ENCODE measurements at places on chromosomes 7 and 10.
A peak's percentile ranks its signal among the peaks of the same experiment; 100 is the strongest.

- no peak for DNase-seq
These were observed 92.8 kb downstream of the ALOX5 start for GRCh38 chr10:45466784-45467183.

DNA sequence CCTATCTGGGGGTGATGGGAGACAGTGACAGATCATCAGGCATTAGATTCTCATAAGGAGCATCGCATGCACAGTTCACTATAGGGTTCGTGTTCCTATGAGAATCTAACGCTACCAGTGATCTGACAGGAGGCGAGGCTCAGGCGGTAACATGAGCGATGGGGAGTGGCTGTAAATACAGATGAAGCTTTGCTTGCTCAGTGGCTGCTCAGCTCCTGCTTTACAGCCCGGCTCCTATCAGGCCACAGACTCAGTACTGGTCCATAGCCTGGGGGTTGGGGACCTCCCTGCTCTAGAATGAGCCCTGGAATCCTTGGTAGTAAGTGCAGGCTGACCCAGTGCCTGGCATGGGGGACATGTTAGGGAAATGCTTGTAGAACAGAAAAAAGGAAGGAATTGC lies 426.0 kb downstream of the TYW1 start:
- DNase-seq: no peak

DNA sequence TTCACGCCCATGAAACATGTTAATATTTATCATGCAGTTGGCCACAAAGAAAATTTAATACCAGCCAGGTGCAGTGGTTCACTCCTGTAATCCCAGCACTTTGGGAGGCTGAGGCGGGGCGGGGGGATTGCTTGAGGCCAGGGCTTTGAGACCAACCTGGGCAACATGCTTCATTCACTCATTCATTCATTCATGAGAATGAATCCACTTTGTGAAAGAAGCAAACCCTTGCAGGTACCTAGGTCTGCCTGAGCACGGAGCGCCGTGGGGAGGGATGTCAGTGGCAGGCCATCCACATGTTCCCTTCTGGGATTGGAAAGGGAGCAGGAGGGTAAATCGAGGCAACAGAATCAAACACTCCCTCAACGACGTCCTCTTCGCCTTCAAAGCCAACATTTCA lies 4.7 kb downstream of the ANXA11 start:
- DNase-seq: no peak

DNA sequence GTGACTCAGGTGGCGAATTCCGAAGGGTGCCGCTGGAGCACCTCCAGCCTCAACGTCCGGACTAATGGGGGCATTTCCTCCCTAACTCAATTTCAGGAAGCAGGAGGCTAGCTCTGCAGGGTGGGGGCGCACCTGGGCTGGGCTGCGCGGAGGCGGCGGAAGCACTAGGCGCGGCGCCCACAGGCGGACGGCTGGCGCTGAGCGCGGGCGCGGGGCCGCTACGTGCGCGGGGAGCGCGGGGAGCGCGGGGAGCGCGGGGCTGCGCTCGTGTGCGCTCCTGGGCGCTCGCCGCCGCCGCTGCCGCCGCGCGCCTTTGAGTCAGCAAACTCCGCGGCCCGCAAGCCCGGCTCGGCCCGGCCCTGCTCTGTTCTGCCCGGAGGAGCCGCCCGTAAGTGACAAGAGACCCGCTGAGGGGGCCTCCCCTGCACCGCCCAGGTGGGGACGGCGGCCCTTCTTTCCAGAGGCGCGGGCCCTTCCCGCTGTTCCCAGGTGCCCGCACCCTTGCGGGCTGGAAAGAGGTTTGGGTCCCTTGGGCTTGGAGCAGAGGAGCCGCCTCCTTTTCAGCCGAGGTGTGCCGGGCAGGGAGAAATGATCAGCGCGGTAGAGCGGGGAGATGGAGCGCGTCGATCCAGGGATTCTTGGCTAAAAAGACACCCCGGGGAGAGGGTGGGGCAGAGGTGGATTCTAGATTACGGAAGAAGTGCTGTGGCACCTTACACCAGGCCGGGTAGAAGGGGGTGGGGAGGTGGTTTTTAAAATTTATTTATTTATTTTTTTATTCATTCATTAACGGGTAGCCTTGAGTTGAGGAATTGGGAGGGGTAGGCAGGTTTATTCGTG lies at the start of gene SNX10:
Gene SNX10, plus strand, starts transcription at position 164 of the 840 bp plus-strand sequence. CDS start 54,581 bp downstream, outside the sequence.
- peak; percentile 75 for DNase-seq

DNA sequence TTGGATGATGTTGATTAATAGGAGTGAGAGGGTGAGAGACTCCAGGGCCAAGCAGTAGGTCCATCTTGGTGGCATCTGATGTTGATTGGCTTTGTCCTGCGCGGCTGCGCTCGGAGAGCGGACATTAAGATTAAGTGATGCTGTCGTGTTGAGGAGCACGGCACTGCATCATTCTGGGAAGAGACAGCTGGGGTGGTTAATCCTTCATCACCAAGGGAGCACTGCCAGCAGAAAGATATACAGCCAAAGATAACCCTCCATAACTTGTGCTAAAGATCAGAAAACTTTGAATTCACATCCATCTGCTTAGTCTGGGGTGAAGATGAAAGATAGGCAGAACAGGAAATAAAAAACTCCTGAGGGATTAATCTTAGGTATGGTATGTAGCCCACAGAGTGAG lies 208.3 kb downstream of the LRMDA start:
- no peak for DNase-seq

- no peak for DNase-seq
These were observed 6.3 kb downstream of the FGF8 start for GRCh38 chr10:101769541-101770180.

DNA sequence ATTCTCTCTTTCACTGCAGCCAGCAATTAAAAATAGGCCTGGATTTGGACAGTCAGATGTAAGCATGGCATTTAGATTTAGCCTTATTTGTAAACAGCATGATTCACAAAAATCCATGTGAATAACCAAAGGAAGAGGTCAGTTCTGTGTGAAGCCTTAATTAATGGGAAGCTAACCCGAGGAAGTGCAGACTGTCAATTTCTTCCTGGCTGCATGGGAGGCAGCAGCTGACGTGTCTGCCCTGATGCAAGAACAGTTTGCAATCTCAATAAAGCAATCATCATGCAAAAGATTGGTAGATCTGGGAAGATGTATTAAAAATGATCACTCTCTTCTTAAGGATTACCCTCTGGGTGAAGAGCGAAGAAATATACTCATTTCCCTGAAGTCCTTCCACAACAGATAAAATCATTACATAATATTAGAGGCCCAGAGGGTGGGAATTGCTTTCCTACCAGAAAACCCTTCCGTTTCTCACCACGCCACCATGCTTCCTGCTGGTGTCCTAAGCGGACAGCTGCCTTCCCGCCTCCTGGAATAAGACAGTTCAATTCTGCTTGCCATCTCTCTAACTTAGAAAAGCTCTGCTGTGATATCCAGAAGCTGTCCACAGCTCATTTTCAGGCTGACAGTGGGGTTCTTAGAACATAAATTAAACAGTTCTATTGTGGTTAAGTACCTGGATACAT lies 526.7 kb upstream of the NRP1 start:
- no peak for DNase-seq

Measured in HuH-7 (cell line).